Amygdala (tissue), 56 donors: ENCODE measurements at places on chromosomes 4 and X.

GRCh38 chr4:80532674-80533333, 197.3 kb downstream of the CFAP299 start:
- DNase-seq, result no peak

DNA sequence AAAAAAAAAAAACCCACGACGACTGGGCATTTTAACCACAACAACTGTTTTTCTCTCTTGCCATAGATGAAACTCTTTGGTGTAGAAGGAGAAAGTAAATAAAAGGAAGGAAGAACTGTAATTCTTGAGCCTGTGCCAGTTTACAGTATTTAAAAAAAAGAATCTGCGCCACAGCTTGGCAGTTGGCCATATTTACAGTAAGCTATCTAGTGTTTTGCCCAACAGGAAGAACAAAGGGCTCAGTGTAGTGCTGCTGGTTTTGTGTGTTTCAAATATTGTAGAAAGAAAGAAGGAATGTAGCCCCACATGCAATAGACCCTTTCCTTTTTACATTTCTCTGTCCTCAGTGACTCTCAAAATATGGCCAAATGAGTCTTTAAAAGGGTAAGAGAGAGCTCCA, 66.1 kb downstream of the NR3C2 start:
- no peak for DNase-seq

GRCh38 chr4:83809581-83809980, 273.7 kb downstream of the GPAT3 start:
- no peak for DNase-seq

DNA sequence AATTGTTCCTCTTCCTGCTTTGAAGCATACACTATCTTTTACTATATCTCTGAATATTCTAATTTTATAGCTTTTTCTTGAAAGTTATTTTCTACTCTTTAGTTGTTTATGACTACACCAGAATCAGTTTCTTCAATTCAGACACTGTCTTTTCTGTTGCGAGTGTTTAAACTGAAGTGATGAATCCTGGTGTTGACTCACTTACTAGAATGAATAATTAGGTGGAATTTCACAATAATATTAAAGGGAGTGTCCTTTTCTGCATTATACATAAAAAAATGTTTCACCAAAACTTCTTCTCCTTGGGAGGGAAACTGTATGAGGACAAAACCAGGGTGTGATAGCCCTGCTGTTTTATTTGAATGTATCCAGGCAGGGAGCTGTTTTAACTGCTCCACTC, 1383.1 kb downstream of the C4orf33 start:
- no peak for DNase-seq

- no peak for DNase-seq
These were observed 22.9 kb downstream of the EXOC1 start for GRCh38 chr4:55876387-55876786.

DNA sequence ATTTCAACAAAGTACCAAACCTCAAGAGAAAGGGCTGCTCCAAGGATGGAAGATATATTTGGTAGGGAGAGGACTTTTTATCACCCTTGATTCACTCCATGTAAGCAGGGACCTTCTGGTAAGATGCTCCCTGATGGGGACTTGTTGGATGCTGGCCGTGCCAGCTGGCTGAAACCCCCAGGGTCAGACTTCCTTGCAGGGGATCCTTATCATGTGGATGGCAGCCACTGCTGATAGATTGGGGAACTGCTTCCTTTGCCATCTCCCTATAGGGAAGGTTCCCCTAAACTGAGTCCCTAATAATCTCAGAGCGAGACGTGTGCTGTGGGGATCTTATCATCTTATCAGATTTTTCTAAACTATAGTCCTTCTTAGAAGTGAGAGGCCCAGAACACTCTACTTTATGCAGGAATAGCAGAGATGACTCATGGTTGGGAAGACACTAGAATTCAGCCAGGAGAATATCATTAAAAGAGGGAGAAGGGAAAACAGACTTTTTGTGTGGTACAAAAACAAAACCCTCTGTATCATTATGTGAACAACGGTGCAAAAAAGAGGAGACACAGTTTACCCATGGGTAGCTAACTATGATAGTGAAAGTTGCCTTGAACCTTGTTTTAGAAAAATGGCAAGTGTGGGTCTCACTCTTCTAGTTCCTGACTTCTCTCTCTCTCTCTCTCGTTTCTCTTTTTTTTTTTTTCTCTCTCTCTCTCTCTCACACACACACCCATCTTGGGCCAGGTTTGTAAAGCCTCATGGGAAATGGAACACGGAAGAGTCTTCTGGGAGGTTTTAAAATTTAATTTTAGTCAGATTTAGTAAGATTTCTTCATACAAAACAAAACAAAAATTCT, 16.1 kb downstream of the RHOH start:
- no peak for DNase-seq
